ENCODE measurements at places on chromosomes 7 and 10.

DNA sequence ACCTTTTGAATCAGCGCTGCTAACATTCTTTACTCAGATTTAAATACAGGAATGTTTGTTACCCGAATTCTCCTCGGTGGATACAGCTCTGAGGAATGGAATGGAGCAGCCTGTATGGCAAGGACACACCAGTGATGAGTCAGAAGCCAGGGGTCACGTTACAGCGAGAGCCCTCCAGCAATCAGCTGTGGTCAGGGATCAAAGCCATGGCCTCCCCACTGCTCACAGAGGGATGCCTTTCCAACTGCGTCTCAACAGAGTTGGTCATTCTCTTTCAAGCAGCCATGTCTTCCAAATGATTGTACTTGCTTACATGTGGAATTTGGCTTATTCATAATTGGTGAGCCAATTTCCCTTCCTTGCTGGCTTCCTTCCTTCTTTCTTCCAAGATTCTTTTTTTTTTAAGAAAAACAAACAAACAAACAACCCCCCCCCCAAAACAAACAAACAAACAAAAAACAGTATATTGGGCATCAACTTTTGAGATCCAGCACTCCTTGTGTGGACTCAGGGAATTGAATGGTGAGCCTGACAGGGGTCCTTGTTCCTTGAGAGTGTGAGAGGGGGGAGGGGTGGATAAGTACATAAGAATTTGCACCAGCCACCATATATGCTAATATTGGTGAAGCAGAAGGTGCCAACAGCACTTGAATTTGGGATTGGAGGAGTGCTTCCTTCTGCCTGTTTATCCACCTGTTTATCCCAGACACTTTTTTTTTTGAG, 100.2 kb downstream of the ATXN7L1 start:
- peak; percentile 98 for DNase-seq

DNA sequence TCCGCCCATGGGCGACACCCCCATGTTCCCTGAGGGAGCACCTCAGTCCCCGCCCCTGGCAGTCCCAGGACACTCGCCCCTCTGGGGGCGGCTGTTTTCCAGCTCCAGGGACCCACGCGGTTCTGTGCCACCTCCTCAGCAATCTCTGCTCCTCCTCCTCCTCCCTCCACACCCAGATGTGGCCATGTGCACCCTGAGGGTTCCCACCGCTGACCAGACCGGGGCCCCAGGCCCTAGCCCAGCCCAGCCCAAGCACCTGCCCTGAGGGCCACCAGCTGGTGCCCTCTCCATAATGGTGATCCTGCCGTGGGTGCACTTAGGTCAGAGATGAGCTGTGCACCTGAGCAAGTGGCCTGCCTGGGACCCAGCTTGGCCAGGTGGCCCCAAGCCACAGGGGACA, 25.1 kb downstream of the AP5Z1 start:
- DNase-seq: no peak

DNA sequence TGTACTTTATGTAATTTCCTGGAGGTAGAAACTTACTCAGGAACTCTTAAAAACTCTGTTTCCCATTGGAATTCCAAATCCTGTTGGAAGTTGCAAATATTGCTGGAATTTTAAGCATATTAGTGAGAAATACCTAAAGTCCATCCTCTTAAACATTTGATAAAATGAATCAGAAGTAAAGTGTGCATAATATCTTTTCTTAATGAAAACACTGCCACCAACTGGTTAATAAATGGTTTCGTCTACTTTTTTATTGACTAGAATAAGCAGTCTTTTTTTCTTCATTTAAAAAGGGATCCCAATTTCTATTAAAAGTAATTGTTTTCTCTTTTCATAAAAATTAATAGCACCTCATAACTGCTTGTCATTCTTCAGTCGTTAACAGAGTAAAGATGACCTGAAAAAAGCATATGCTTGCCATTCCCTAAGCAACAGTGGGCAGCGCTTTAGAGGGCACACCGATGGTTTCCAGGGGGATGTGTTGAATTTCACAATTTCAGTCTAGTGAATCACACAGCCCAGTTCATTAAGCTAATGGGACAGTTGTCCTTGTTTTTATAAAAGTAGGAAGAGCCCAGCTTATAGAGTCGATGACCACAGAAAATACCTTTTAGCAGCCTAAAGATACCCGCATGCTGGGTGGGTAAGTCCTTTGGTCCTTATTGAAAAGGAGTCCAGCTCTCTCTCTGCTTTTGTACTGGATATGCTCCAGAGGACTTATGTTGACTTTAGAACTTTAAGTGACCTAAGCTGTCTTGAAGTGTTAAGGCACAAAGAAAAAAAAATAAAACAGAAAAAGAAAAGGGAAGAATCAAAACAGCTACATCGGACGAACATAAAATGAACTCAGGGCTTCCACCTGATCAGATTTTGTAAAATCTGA, 28.5 kb downstream of the NPS start:
- DNase-seq: peak; percentile 24

DNA sequence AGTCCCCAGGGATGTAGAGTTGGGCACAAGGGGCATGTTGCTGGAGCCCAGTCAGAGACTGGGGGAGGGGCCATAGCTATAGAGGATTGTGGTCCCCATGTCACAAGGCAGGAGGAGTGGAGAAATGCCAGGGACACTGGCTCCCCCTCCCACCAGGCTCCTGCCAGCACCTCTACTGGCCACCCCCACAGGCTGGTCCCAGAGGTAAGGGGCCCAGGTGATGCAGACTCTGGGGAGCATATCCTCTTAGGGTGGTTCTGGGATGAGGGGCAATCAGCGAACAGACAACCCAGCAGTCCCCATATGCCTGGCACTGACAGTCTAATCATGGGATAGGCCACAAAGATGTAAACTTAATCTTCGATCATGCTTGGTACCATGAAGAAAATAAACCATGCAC, 21.2 kb downstream of the C10orf71 start:
- DNase-seq: no peak

GRCh38 chr10:53403688-53404087, 631.1 kb upstream of the MBL2 start:
- DNase-seq: no peak

GRCh38 chr10:112532189-112532588, 85.2 kb downstream of the VTI1A start:
- DNase-seq: no peak

GRCh38 chr7:38375453-38375852, 102.0 kb upstream of the TARP start:
- DNase-seq: no peak

DNA sequence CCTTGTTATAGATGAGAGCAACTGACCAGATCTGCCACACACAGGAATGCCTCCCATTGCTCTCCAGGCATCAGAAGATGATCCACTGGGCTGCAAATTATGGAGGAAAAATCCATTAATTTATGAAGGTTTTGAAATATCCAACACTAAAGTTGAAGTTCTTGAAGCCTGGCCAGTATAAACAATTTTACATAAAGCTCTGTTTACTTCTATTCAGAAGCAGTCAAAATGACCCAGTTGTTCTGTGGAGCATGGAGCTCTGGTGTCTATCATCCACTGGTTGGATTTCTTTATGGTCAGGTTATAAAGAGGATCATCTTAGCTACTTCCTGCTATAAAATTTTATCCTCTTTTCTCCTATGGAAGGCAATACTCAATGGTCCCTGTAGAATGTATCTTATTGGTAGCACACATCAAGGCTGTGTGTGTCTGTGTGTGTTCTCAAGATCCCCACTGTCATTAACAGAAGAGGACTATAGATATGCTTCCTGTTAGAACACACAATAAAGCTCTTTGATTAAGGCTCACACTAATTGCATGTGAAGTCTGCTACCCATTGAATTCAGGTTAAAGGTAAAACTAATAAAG, 747.4 kb downstream of the SUGCT start:
- DNase-seq: no peak

All from fibroblast of skin of right quadriceps (primary cell).